ENCODE measurements at places on chromosomes 6 and 20. TPM values are rescaled to one million over a fixed set of nuclear protein-coding genes. Genes with fewer than 3 reads are reported as not detected.
A peak's percentile ranks its signal among the peaks of the same experiment; 100 is the strongest.

DNA sequence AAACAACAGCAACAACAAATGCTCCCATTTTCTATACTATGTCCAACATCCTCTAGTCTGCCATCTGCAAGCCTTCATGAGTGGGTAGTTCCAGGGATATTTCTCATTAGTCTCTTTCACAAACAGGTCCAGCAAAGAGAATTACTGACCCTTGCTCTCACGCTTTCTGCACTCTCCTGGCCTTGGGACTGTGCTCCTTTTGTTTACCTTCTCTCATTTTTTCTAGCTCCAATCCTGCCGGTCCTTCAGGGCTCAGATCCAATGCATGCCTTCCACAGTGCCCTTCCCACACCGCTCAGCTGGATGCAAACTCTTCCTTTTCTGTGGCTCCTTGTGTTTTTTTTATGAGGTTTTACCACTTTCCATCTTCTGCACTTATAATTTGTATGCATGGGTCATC lies 47.2 kb downstream of the ADTRP start:
- H3K27me3 ChIP-seq: no peaks in the 10 kb centered on the region
- no peak overlapping the region for H3K4me3 ChIP-seq
- no peaks in the 10 kb centered on the region for H3K4me1 ChIP-seq
- no peak for DNase-seq
- H3K27ac ChIP-seq: no peak overlapping the region

GRCh38 chr20:20740541-20740940 lies 28.1 kb upstream of the RALGAPA2 start:
- no peak overlapping the region for H3K4me3 ChIP-seq
- H3K27me3 ChIP-seq: no peaks in the 10 kb centered on the region
- H3K36me3 ChIP-seq: no peaks in the 10 kb centered on the region
- peak; percentile 13 for DNase-seq
- peaks cover 11% of the 10 kb centered on the region for H3K4me1 ChIP-seq

- H3K27me3 ChIP-seq: no peaks in the 10 kb centered on the region
- H3K4me3 ChIP-seq: no peak overlapping the region
- peak; percentile 85 for DNase-seq
- no peak overlapping the region for H3K27ac ChIP-seq
Observed at GRCh38 chr6:44084231-44085014, 42.8 kb downstream of the MRPL14 start.

DNA sequence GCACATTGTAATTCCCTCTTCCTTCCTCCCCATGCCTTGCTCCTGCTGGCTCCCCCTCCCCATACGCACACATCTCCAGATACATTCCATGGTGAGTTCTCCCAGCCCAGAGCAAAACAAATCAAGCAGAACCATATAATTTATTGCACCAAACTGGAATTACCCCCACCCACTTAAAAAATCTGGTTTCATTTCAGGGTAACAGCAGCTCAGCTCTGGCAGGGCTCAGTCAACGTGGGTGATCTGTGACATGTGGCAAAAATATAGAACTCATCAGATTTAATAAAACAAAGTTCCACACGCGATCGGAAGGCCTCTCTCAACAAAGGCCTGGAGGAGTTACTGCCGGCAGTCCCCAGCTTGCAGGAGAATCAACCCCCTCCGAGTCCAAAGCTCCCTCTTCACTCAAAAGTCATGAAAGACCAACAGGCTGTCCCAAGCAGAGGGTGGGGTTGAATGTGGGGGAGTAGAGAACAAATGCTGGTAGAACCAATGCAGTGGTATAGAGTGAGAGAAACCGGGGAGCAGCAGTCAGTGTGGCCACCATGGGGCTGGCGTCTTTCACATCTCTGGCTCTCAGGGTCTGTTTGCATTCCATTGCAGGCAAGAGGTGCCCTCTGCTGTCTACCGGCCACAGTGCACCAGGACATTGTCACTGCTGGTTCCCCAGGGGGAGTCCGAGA lies 323.3 kb upstream of the NT5E start:
- H3K4me3 ChIP-seq: peak overlapping the region; percentile 45
- no peak overlapping the region for H3K27ac ChIP-seq
- peak; percentile 79 for DNase-seq

DNA sequence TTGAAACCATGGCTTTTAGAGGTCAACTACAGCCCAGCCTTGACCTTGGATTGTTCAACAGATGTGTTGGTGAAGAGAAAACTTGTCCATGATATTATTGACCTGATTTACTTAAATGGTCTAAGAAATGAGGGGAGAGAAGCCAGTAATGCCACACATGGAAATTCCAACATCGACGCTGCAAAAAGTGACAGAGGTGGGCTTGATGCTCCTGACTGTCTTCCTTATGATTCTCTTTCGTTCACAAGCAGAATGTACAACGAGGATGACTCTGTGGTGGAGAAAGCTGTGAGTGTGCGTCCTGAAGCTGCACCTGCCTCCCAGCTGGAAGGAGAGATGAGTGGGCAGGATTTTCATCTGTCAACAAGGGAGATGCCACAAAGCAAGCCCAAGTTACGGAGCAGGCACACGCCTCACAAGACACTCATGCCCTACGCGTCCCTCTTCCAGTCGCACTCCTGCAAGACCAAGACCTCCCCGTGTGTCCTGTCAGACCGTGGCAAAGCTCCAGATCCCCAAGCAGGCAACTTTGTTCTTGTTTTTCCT lies 16.2 kb downstream of the TTLL2 start:
- no peak for DNase-seq
- no peaks in the 10 kb centered on the region for H3K4me1 ChIP-seq
- H3K36me3 ChIP-seq: no peaks in the 10 kb centered on the region
- H3K27ac ChIP-seq: no peak overlapping the region
- H3K4me3 ChIP-seq: no peak overlapping the region

- peaks cover 5% of the 10 kb centered on the region for H3K4me1 ChIP-seq
- no peaks in the 10 kb centered on the region for H3K36me3 ChIP-seq
- no peaks in the 10 kb centered on the region for H3K27me3 ChIP-seq
- peak overlapping the region; percentile 45 for H3K4me3 ChIP-seq
- peak overlapping the region; percentile 42 for H3K27ac ChIP-seq
- DNase-seq: peak; percentile 56
Observed at GRCh38 chr6:73585566-73586415, 65.0 kb upstream of the EEF1A1 start.

- no peak for DNase-seq
- H3K36me3 ChIP-seq: no peaks in the 10 kb centered on the region
- H3K4me3 ChIP-seq: no peak overlapping the region
- no peak overlapping the region for H3K27ac ChIP-seq
- H3K4me1 ChIP-seq: 0 out of 2 replicates have a peak, but pooled peaks cover 8% of the 10 kb centered on the region
- no peaks in the 10 kb centered on the region for H3K27me3 ChIP-seq
Observed at GRCh38 chr20:19285436-19285835, 73.0 kb downstream of the SLC24A3 start.

DNA sequence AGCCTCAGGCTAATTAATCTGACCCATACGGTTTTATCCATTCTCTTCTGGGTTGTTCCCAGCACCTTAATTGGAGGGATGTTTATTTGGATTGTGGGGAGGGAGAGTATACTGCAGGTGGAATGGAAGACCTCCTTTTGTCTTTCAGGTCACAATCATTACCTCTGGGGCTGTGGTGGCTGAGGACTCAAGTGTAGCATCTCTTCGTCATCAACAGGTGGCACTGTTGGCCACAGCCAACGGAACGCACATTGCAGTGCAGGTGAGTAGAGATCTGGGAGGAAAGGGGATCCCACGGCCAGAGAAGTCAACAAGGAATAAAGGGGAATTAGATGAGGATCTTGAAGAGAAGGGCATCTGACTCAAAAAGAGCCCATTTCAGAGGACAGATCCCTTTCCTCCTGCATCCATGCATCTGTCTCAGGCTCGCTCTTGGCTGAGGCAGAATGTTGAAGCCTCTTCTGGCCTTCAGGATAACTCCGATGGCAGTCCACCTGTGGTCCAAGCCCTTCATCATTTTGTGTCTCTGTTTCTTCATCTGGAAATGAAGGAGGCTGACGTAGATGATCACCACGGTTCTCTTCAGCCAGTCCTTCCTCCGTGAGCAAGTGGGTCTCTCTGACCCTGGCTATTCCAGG lies 3.2 kb upstream of the DEF6 start:
- H3K27me3 ChIP-seq: no peaks in the 10 kb centered on the region
- H3K36me3 ChIP-seq: no peaks in the 10 kb centered on the region
- peaks cover 9% of the 10 kb centered on the region for H3K4me1 ChIP-seq
- DNase-seq: peak; percentile 57
- H3K4me3 ChIP-seq: no peak overlapping the region

DNA sequence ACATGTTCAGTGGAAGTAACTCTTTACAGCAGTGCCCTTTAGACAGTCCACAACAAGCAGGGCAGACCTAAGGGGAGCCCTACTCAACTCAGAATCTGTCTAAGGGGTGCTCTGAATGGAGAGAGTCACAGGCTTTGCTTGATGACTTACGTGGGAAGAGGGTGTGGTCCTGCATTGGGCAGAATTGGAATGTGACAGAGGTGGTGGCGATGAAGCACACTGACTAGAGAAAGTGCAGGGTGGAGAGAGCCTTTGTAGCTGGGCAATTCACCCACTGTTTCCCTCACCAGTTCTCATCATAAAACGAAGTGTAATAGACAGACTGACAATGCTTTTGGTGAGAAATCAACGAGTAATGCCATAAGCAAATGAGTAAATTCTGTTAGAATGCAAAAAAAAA lies 11.2 kb downstream of the TP53INP2 start:
- H3K27me3 ChIP-seq: no peaks in the 10 kb centered on the region
- no peak overlapping the region for H3K4me3 ChIP-seq
- no peak for DNase-seq
- no peak overlapping the region for H3K27ac ChIP-seq
- H3K4me1 ChIP-seq: peaks cover 20% of the 10 kb centered on the region
- H3K36me3 ChIP-seq: 0 out of 2 replicates have a peak, but pooled peaks cover 4% of the 10 kb centered on the region

DNA sequence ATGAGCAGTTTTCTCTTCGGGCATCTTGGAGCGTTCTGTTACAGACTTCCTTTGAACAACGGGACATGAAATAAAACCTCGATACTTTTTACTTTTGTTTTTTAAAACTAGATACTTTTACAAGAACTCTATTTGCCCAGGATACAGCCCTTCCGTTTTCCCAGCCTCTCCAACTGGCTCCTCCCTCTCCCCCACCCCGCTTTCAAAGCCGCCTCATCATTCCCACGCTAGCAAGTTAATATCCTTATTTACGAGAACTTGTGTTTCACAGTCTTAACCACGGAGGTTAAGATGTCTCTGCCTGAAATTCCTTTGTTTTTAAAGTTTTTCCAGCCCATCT lies 241 bp upstream of the CFAP206 start:
- no peak for DNase-seq
- H3K4me1 ChIP-seq: no peaks in the 10 kb centered on the region
- no peak overlapping the region for H3K27ac ChIP-seq
- H3K27me3 ChIP-seq: no peaks in the 10 kb centered on the region
- peak overlapping the region; percentile 92 for H3K4me3 ChIP-seq
- H3K36me3 ChIP-seq: no peaks in the 10 kb centered on the region

DNA sequence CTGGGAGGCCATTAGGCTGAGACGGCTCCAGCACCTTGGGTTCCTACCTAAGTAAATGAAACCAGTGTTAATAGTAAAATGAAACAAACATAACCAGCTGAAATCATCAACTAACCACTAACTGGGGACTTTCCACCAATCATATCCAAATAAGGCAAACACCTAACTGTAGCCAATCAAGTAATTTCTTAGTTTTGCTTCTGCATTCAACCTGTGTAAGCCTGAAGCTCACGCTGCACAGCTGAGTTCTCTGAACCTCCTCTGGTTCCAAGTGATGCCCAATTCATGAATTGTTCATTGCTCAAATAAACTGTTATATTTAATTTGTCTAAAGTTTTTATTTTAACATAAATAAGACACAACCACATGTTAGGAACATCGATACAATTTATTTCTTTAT lies 22.5 kb downstream of the KLHL32 start:
- no peaks in the 10 kb centered on the region for H3K36me3 ChIP-seq
- DNase-seq: no peak
- H3K4me1 ChIP-seq: no peaks in the 10 kb centered on the region
- H3K4me3 ChIP-seq: no peak overlapping the region

DNA sequence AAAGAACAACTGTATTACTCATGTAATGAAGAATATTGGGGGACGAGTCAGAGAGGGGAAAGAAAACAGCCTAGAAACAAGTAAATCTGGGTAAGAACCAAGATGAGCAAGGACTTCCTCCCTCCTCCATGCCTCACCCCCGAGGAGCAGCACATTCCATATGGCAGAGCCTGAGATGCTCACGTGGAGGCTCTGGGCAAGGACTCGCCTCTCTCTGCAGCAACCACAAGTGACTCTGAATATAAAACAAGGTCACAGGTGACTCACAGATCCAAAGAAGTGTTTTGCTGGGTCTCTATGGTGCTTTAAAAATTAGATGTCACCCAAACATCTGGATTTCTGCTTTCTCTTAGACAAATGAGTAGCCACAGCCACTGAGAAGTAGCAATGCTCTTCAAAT lies 453.0 kb upstream of the SULF2 start:
- H3K27ac ChIP-seq: no peak overlapping the region
- no peak for DNase-seq
- H3K4me1 ChIP-seq: no peaks in the 10 kb centered on the region

- no peak overlapping the region for H3K4me3 ChIP-seq
- no peaks in the 10 kb centered on the region for H3K27me3 ChIP-seq
- H3K4me1 ChIP-seq: peaks cover 61% of the 10 kb centered on the region
Observed at GRCh38 chr20:22796469-22797077, 212.2 kb upstream of the FOXA2 start.

DNA sequence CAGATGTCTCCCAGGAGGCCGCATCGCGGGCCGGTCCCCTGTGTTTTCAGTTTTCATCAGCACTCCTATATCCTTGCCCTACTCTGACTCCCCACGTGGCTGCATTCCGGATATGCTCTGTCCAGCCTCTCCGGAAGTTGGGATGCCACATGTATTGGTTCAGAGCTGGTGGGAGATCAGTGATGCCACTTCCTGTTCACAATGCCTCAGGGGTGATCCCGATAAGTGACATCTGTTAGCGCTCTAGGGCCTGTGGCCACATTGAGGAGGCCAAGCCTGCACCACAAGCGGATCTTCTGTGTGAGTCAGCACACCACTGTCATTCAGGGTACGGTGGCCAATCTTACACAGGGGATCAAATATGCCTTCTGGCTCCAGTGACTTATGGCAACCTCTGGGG lies 57.8 kb downstream of the PPP1R3G start:
- no peaks in the 10 kb centered on the region for H3K27me3 ChIP-seq
- H3K36me3 ChIP-seq: no peaks in the 10 kb centered on the region
- no peaks in the 10 kb centered on the region for H3K4me1 ChIP-seq
- H3K27ac ChIP-seq: no peak overlapping the region
- H3K4me3 ChIP-seq: no peak overlapping the region

- no peaks in the 10 kb centered on the region for H3K4me1 ChIP-seq
- H3K27ac ChIP-seq: no peak overlapping the region
- DNase-seq: no peak
- H3K27me3 ChIP-seq: no peaks in the 10 kb centered on the region
Observed at GRCh38 chr6:135439549-135439948, 58.0 kb downstream of the AHI1 start.

- no peaks in the 10 kb centered on the region for H3K27me3 ChIP-seq
- H3K4me3 ChIP-seq: no peak overlapping the region
- H3K4me1 ChIP-seq: no peaks in the 10 kb centered on the region
- no peak for DNase-seq
- H3K36me3 ChIP-seq: no peaks in the 10 kb centered on the region
Observed at GRCh38 chr6:105560611-105561066, 157.8 kb upstream of the PREP start.

GRCh38 chr20:12595841-12596240 lies 412.9 kb upstream of the SPTLC3 start:
- no peaks in the 10 kb centered on the region for H3K36me3 ChIP-seq
- no peaks in the 10 kb centered on the region for H3K27me3 ChIP-seq

Gene OR2B6
- not detected for total RNA-seq

Gene KIF25
- total RNA-seq: 0.51 TPM

Gene B3GAT2
- 0.05 TPM for total RNA-seq

Gene ESR1
- 0.03 TPM for total RNA-seq

Gene SSTR4
- total RNA-seq: not detected

Gene PRICKLE4
- 0.28 TPM for total RNA-seq

Gene IL17A
- total RNA-seq: not detected

Gene HMGN4
- 53.8 TPM for total RNA-seq

Gene COL12A1
- total RNA-seq: 62.1 TPM

Gene MBOAT1
- total RNA-seq: 7.7 TPM

Gene GRIK2
- total RNA-seq: 0.22 TPM

Data from SJCRH30 (cell line).